GM04503 (cell line): ENCODE measurements at places on chromosomes 2 and 18.

DNA sequence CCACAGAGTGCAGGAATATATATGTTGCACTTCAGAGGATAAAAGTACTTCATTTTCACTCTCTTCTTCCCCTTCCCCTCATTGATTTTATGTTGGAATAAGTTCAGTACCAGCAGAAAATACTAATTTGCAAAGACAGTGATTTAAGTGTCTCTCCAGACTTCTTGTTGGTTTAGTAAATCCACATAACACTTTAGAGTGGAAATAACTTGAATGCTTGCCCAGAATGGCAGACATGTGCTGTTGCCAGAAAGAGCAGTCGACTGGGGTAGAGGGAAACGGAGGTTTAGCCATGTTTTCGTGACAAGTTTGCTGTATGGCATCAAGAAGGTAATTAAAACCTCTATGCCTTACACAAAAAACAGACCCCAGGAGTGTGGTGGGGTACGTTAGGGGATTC is 246.0 kb upstream of the CXCR4 start:
- DNase-seq: no peak

GRCh38 chr2:73101626-73102256 is 11.0 kb downstream of the RAB11FIP5 start:
- no peak for DNase-seq

DNA sequence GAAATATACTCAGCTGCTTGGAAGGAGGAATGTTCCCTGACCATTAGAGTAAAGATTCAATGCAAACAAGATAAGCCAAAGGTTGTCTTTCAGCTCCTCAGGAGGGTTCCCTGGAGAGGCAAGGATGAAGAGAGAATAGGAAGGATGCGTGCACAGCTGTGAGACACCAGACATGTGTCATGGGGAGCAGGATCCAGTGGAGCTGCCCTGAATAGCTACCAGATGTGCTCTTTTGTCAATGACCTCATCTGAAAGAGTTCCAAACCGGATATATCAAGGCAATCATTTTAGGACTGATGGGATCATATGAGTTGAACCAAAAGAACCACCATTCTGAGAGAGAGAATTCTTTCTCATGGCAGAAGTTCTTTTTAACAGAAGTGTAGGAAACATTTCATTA is 490.6 kb downstream of the IRS1 start:
- DNase-seq: peak; percentile 78

- no peak for DNase-seq
Measured at GRCh38 chr18:69265656-69266055, 135.0 kb upstream of the DOK6 start.

- no peak for DNase-seq
Measured at GRCh38 chr2:108632332-108633160, 86.7 kb upstream of the RANBP2 start.

- DNase-seq: no peak
Measured at GRCh38 chr2:25799301-25799700, 79.0 kb downstream of the ASXL2 start.

DNA sequence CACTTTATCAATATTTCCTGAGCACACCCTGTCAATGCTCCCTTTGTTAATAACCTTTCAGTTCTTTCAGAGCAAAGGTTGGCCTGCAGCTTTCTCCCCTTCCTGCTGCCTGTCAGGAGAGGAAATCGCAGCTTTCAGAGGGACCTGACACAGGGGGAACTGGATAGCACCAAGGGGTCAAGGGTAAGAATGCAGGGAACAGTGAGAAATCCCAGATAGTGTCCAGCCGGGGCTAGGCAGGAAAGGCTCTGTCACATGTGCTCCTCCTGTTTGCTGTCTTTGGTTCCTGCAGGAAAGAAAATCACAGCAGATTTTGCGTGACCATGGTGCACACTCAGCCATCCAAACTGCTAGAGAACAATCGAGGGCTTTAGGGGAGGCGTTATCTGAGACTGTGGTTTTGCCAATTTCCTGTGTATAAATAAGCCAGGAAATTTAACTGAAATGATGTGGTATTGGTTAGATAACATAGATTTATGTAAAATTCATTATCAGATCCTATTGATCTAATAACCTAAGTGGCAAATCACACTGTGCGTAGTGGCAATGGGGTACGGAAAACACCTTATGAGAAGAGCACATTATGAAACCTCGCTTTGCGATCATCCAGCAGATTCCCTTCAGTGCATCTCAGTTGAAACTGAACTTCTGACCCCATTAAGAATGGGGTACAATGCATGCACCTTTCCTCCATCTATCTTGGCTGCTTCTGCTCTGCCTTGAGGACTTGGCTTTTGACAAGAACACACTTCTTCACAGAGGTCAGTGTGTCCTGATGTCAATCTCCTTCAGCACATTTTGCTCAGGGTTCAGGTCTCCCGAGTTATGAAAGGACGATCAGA is 178.0 kb downstream of the ICOS start:
- no peak for DNase-seq

GRCh38 chr18:55577812-55578539 is 10.0 kb downstream of the TCF4 start:
- DNase-seq: no peak
